ENCODE measurements at places on chromosomes 5 and 9.

DNA sequence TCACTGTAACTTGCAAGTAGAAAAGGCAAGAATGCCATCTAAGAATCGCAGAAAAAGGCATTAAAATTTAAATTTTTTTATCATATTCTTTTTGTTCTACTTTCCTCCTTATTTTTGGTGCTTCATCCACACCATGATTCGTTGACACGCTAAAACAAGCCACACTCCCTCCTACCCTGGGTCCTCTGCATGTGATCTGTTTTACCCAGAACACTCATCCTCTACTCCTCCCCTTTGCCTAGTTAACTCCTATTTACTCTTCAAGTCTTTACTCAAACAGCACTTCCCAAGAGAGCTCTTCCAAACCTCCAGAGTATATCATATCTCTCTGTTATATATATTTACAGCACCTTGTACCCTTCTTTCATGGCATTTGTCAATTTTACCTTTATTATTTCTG is 61.4 kb upstream of the SRP19 start:
- no peak for DNase-seq

DNA sequence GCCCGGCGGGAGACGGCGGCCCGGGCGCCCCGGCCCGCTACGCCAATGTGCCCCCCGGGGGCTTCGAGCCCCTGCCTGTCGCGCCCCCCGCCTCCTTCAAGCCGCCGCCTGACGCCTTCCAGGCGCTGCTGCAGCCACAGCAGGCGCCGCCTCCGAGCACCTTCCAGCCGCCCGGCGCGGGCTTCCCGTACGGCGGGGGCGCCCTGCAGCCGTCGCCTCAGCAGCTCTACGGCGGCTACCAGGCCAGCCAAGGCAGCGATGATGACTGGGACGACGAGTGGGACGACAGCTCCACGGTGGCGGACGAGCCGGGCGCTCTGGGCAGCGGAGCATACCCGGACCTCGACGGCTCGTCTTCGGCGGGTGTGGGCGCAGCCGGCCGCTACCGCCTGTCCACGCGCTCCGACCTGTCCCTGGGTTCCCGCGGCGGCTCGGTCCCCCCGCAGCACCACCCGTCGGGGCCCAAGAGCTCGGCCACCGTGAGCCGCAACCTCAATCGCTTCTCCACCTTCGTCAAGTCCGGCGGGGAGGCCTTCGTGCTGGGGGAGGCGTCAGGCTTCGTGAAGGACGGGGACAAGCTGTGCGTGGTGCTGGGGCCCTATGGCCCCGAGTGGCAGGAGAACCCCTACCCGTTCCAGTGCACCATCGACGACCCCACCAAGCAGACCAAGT is 723 bp downstream of the SNX18 start:
- DNase-seq = peak; percentile 31

- DNase-seq = no peak
These were observed 4.9 kb upstream of the TRAF1 start for GRCh38 chr9:120931231-120932085.

GRCh38 chr9:98164912-98165311 is 27.5 kb downstream of the CORO2A start:
- DNase-seq = no peak

GRCh38 chr9:137707361-137707760 is 88.6 kb downstream of the EHMT1 start:
- DNase-seq = no peak

DNA sequence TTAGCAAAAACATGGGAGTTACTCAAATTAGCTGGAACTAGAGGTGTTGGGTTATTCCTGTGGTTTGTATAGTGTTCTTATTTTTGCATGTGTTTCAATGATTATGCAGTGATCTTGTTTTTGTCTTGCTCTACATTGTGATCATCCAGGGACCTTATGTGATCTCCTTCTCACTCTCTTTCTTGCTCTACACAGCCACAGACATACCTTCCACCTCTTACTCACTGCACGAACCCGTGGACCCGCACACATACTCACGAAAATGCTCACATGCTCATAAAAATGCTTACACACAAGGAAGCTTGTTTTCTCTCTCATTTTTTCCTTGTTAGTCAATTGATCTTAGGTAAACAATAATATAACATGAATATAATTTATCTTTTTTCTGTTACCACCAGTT is 187.1 kb downstream of the KDM4C start:
- DNase-seq = no peak

DNA sequence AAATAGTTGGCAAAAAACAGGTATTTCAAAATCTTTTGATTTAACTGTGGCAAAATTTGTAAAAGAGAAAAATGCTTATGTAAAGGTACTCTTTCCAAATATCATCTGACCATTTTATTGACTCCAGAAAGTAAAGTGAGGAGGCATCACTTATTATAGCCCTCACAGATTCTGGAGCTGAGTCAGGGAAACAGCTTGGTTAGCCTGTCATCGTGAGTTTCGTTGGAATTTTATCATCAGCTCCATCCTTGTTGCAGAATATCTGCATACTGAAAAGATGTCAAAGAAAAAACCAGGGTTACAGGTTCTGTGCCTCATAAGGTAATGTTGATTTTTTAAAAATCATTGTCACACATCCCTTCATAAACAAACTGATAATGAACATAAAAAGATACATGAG is 74.8 kb downstream of the CDH6 start:
- no peak for DNase-seq

DNA sequence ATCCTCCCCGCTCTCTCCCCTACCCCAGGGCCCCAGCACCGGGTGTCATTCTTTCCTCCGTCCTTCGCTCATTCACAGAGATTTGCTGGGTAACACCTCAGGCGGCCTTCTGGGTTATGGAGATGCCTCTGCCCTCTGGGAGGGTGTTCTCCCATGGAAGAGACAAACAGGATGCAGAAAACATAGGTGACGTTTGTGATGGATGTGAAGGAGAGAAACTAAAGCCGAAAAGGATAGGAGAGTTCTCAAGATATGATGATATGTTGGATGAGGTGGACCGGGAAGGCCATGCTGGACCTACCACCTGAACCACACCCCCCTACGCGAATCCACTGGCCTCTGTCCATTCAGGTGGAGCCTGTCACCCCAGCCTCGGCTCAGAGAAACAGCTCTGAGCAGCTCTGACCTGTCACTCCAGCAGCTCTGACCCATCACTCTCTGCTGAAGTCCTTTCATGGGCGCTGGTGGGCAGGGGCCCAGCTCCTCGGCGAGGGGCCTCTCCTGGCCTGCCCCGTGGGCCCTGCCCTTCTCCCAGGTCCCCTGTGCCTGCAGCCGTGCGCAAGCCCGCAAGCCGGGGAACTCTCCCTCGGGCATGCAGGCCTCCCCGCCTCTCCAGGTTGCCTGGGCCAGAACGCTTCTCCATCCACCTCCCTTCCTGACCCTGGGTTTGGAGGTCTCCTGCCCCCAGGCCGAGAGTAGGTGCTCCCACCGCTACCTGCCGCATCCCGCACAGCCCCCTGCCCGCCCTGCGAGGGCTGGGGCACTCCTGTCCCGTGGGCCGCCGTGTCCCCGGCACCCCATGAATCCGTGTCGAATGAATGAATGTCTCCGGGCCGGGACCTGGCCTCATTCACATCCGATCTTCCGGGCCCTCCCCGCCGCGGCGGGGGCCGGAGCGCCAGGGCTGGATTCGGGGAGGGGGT is 717 bp upstream of the NCS1 start:
- peak; percentile 56 for DNase-seq

- DNase-seq = no peak
These were observed 74.7 kb upstream of the MAN2A1 start for GRCh38 chr5:109614981-109615380.

DNA sequence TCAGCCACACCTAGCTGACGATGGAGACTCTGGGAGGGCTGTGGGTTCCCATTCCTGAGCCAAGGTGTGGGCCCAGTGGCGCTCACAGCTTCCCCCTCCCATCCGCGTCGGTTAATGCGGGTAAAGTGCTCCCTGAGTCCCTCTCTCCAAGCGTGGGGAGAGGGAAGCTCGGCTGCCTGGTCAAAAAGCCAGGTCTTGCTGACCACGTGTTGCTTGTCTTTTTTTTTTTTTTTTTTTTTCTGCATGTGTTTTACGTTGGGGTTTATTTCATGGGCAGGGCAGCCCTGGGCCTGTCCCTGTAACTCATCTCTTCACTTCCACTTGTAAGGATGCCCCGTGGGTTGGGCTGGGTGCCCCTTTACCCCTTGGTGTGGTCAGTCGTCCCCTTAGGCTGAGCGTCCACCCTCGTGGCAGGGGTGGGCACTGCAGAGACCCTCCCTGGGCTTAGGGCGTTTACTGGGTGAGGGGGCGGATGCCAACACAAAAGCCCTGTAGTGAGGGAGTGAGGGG is 11.9 kb downstream of the NKD2 start:
- DNase-seq = no peak

- DNase-seq = no peak
These were observed 98.7 kb upstream of the IFNE start for GRCh38 chr9:21580636-21581378.

- DNase-seq = no peak
These were observed 105.1 kb downstream of the INSYN2B start for GRCh38 chr5:169875091-169875728.

DNA sequence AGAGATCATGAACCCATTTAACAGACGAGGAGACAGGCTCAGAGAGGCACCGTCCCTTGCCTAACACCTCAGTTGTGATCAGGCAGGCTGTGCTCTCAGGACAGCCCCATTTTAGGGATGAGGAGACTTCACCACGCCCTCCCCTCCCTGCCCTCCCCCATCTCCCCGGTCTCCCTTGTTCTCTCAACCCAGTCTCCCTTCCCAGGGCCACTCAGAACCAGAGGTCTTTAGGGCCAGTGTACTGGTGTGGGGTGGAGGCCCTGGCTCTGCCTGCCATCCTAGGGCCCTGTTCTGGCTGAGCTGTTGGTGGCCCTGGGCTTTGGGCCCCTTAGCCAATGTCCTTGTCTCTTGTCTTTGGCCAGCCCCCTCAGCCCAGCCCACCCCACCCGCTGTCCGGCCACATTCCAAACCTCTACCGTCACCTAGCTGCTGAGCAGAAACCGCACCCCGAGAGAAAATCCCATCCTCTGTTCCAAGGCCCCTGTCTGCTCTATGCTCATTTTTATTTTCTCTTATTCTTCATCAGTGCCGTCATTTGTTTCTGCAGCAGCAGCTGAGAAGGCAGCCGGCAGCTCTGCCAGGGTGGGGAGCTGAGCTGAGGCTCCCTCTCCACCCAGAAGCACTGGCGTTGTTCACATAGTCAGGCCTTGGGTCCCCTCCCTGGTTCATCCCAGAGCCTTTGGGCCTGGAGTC is 33.9 kb downstream of the OLFML2A start:
- peak; percentile 66 for DNase-seq

DNA sequence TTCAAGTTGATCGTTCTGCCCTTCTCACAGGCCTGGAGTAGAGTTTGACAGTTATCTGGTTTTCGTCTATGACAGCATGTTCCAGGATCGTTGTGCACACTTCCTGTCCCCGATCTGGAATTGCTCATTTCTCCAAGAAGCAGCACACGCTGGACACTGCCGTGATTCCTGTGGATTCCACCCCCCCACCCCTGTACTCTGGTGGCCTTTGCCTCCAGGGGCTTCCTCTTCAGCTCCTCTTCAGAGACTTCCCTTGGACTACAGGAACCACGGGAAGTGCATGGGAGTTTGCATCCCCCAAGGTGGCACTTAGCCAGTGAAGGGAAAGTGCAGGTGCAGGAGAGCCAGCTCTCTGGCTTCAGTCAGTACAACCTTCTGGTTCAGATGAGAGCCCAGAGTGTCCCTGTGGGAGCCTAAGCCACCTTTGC is 160.7 kb downstream of the CACNA1B start:
- DNase-seq = no peak

DNA sequence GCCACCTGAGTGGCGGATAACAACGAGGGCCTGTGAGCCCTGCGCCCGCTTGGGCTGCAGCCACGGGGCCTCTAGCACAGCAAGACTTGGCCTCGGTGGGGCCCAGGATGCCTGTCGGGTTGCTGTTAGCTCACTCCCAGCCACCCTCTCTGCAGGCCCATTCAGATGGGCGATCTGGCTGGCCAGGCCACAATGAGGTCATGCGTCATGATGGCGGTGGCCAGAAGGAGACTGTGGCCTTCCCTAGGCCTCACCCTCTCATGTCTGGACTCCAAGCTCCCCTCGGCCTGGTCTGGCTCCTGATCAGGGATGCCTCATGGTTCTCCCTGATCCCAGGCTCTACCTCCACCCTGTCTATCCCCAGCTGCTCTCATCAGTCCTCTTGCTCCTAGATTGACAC is 19.0 kb upstream of the TCOF1 start:
- DNase-seq = no peak

DNA sequence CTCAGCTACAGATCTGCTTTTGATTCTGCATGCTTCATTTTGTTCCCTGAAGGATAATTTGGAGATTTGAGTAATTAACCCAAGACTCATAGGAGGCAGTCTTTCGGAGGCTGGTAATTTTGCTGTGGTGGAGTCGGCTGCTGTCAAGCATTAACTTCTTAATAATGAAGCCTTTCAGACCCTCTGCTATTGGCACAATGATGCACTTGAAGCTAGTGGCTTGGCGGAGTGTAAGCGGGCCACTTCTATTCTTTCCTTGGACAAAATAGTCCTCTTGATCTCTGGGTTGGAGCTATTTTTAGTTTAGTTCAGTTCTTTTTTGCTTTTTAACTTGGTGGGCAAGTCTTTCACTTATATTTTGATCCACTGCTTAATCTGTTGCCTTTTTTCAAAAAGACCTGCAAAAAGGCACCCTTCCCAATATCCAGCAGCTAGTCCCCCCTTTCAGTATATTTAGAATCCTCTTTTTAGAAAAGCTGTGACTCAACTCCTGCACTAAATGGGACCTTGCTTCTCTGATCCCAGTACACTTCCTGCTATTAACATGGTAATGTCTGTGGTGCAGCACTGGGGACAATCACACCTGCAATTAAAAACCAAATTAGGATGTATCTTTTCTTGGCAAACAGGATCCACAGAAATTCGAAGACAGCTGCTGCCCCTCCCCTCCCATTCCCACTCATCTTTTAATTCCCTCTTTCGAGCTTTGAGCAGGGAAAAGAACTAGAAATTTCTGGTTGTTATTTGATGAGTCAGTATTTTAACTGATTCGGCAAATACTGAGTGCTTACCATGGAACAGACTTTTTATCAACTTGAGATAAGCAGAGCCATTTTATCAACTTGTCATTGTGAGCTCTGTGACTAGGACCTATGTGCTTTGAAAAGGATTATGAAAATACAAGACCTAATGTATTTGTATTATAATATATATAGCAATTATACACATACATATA is 169.4 kb upstream of the ANKRD55 start:
- DNase-seq = no peak

- DNase-seq = peak; percentile 43
These were observed 84.9 kb downstream of the ADAMTS12 start for GRCh38 chr5:33806738-33807442.

DNA sequence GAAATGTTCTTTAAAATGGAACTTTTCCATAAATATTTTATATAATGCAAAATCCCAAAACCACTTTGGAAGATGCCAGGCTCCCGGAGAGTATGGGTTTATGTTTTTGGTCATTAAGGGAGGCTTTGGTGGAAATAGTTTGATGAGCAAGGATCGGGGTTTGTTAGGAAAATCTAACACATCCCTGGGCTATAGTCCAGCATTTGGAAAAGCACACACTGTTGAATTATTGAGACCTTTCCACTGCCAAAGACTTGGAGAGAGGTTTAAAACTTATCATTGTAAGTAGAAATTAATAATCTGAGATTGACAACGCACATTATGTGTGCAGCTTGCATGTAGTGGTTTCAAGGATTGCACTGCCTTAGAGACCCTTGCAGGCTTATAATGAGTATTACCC is 156.3 kb downstream of the PARP8 start:
- no peak for DNase-seq

Data from HuH-7 (cell line).